MCF 10A (cell line): ENCODE measurements at places on chromosomes 13 and 19.
A peak's percentile ranks its signal among the peaks of the same experiment; 100 is the strongest.

DNA sequence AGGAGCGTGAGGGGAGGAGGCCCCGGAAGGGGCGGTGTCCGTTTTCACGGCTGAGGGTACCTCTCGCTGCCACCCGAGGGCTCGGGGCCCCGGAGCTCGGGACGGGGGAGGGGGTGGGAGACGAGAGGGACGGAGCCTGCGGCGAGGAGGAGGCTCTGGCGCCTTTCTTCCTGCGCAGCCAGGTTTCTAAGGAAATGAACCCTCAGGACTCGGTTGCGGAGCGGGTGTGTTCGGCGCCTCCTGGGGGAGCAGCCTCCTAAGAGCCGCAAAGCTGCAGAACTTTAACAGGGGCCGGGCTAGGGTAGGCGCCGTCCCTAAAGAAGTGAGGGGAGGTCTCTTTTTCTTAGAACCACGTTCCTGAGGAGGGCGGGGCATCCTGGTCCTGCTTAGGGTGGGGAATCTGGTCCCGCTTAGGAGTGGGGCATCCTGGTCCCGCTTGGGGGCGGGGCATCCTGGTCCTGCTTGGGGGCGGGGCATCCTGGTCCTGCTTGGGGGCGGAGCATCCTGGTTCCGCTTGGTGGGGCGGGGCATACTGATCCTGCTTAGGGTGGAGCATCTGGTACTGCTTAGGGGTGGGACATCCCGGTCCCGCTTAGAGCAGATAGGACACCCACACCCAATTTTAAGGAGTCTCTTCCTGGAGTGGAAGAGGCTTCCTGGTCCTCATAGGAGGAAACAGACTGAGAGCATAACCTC, 6.2 kb downstream of the SYT5 start:
- peak; percentile 67 for DNase-seq

GRCh38 chr19:30361107-30361447, 11.1 kb upstream of the ZNF536 start:
- DNase-seq: no peak

- peak; percentile 56 for DNase-seq
Measured at GRCh38 chr19:3075605-3076431, 13.5 kb upstream of the TLE5 start.

- DNase-seq: no peak
Measured at GRCh38 chr13:46749951-46750350, 47.0 kb downstream of the ESD start.

DNA sequence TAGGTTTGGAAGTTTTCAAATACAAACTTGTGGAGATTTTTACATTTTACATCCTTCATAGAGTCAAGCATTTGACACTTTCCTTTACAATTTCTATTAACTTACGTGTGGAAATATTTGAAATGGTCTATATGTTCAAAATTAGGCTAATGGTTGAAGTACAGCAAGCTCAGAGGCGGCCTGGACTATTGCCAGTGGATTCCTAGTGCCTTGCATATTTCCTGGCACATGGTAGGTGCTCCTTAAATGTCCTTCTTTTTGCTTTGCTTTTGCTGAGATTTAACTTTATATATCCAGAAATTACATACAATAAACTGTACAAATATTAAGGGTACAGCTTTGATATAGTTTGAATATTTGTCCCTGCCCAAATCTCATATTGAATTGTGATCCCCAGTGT, 93.9 kb downstream of the UBL3 start:
- DNase-seq: peak; percentile 47

DNA sequence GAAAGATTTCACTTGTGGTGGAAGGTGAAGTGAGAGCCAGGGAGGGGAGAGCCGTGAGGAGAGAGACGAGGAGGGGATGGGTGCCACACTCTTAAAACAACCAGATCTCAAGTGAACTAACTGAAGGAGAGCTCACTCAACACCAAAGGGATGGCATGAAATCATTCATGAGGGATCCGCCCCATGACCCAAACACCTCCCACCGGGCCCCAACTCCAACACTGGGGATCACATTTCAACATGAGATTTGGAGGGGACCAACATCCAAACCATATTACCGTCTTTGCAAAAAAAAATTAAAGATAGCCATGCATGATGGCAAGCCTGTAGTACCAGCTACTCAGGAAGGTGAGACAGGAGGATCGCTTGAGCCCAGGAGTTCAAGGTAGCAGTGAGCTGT, 34.9 kb upstream of the POP4 start:
- no peak for DNase-seq

- no peak for DNase-seq
Measured at GRCh38 chr19:34274284-34274826, 20.0 kb downstream of the GARRE1 start.

- peak; percentile 26 for DNase-seq
Measured at GRCh38 chr13:93004919-93005318, 221.7 kb upstream of the GPC6 start.

DNA sequence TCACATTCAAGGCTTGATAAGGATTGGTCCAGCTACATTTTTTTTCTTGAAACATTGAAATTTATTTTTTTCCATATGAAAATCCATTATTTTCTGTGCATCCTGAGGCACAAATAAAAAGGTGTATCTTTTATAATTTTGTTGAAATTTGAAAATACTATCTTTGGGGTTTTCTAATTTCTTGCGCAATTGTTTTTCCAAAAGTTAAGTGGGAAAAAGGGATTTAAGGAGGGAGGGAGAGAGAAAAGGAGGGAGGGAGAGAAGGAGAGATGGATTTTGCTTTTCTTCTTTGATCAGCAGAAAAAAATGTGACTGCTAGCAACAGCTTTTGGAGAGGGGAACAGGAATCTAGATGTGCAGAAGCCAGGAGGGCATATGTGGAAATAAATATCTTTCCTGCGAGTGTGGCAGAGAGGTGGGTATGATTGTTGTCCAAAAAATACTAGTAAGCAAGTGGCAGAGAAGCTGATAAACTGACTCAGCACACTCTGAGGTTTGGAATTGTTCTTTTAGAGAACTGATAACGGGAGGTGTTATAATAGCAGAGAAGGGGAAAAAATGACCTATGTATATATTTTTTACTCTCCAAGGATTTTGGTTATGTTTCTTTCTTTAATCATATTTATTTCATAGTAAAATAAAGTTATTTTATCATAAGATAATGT, 61.2 kb upstream of the EDNRB start:
- no peak for DNase-seq

DNA sequence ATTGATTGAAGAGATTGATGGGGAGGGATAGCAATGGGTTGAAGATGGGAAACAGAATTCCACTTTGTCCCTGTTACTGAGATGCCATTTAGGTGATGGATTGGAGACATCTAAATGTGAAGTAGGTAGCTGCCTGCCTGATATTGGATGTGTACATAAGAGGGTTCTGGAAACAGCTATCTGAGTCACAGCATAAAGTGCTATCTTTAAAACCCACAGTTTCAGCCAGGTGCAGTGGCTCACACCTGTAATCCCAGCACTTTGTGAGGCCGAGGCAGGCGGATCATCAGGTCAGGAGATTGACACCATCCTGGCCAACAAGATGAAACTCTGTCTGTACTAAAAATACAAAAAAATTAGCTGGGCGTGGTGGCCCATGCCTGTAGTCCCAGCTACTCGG, 72.6 kb downstream of the DNAJC3 start:
- no peak for DNase-seq

- DNase-seq: no peak
Measured at GRCh38 chr19:51047031-51047335, 12.2 kb upstream of the KLK12 start.

- DNase-seq: no peak
Measured at GRCh38 chr13:36436811-36437210, 4.5 kb downstream of the CCNA1 start.

GRCh38 chr19:9008667-9009066, 1.5 kb downstream of the MUC16 start:
- DNase-seq: no peak

DNA sequence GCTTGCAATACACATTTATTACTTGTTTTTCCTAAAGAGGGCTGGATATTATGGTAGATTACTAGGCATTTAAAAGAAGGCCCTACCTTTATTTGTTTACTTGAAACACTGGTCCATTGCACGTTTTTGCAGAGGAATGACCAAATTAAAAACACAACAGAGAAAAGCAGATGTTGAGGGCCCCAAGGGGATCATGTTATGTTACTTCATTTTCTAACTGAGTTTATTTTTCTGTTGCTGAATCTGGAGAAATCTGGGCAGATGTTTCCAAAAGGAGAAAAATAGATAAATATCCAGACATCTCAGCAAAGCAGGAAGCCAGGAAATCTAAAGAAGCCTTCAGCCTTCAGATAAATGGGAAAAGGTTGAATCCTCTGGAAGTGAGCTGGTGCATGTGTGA, 353.0 kb downstream of the NDFIP2 start:
- no peak for DNase-seq

DNA sequence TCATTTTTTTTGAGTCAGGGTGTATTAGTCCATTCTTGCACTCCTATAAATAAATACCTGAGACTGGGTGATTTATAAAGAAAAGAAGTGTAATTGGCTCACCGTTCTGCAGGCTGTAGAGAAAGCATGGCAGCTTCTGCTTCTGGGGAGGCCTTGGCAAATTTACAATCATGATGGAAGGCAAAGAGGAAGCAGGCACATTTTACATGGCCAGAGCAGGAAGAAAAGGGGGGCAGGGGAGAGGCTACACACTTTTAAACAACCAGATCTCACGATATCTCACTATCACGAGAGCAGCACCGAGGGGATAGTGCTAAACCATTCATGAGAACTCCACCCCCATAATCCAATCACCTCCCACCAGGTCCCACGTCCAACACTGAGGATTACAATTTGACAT, 44.5 kb upstream of the MIR17HG start:
- DNase-seq: no peak

DNA sequence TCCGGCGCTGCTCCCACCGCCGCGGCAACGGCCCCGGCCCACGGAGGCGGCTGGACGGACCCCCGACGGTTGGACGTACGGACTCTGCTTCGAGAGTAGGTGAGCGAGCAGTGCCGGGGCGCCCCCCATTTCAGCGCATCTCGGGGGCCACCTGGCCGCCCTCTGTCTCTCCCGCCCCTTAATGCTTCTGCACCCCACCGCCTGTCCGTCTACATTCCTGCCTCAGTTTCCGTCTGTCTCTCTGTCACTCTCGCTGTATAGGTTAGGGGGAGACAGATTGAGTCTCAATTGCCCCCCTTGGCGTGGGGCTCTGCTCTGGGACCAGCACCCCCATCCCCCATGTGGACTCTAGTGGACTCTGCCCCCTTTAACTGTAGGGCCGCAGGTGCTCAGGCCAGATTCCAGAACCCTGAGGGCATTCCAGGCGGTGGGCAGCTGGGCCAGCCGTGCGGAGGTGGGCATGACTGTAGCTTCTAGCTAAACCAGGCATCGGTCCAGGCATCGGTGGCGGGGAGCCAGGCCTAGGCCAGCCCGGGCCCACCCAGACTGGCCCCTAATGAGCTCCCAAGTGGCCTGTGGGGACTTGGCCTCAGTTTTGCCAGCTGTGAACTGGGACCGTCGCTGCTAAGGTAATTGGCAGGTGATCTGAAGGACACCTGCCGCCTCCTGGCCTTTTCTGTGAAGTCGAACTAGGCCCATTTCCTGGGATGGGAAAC, 373 bp downstream of the TNFAIP8L1 start:
- peak; percentile 16 for DNase-seq

DNA sequence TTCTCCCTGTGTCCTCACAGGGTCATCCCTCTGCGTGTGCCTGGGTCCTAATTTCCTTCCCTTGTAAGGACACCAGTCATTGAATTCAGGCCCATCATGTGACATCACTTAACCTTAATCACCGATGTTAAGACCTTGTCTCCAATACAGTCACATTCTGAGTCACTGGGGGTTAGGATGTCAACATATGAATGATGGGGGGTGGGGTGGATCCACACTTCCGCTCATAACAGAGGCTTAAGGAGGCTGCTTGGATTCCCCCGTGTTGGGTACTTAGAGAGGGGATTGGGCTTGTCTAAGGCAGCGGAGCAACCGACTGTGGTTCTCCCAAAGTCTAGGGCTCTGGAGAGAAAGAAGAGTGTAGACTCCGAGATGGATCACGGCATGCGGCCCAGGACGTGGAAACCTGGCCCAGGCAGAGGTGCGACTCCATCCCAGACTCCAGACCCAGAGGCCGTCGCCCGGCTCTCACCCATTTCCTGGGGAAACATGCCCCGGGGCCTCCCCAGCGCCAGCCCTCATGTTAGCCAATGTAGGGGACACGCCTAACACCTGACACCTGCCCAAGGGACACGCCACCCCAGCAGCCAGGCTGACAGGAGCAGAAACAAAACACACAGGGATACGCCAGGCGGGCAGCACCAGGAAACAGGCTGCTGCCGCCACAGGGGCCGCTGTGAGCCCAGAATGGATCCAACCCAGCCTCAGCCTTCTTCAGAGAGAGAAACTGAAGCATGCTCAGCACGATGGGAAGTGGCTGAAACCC, 17.1 kb upstream of the IGLON5 start:
- DNase-seq: no peak

GRCh38 chr13:107421028-107421427, 794.3 kb downstream of the LIG4 start:
- peak; percentile 32 for DNase-seq

- no peak for DNase-seq
Measured at GRCh38 chr13:94170145-94170571, 309.3 kb downstream of the DCT start.

DNA sequence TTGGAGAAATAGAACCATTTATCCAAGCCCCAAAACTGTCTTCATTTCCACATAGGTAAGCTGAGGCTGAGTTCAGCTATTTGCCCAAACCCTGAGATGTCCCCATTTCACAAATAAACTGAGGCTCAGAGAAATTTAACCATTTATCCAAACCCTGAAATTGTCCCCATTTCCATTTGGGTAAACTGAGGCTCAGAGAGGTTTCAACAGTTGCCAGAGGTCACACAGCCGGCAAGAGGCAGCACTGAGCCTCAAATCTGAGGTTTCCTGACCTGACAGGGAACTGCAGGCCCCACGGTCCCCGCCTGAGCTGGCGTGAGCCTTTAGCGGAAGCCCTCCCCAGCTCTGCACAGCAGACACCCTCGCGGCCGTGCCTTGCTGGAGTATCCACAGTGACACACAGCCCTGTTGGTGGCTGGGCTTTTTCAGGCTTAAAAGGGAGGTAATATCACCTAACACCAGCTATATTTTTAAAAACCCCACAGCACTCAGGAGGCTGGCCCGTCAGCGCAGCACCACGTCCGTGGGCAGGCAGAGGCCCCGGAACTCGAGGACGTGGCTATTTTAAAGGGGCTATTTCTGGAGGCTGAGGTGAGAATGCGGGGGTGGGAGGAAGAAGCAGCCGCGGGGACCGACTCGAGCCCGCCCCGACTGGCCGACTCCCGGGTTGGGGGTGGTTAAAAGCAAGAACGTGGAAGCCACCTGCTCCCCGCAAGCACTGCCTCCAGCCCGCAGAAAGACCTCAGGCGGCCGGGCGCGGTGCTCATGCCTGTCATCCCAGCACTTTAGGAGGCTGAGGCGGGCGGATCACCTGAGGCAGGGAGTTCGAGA, 18.5 kb downstream of the PTPRS start:
- DNase-seq: no peak

GRCh38 chr13:44557986-44558385, 18.1 kb downstream of the TSC22D1 start:
- no peak for DNase-seq

GRCh38 chr13:43529796-43530195, 257.0 kb downstream of the ENOX1 start:
- DNase-seq: peak; percentile 17

DNA sequence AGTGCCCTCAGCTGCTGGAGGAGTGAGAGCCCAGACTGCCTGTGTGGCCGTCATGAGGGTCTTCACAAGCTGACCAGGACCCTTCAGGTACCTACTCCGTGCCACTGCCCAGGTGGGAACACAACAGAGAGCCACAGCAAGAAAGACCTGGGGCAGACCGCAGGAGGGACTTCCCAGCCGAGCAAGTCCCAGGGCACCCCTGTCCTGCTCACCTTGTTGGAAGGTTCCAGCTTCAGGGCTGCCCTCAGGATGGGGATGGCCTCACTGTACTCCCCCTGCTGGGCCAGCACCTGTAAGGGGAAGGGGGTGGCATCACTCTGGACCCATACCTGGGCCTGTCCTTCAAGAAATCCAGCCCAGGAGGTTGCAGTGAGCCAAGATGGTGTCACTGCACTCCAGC, 10.3 kb downstream of the FKBP8 start:
- no peak for DNase-seq
